Activated CD8-positive, alpha-beta memory T cell treated with anti-CD3 and anti-CD28 coated beads for 4 hours (primary cell): ENCODE measurements at places on chromosomes 2 and 18.

- DNase-seq, result no peak
These were observed 209.9 kb downstream of the TDRD15 start for GRCh38 chr2:21333684-21334083.

DNA sequence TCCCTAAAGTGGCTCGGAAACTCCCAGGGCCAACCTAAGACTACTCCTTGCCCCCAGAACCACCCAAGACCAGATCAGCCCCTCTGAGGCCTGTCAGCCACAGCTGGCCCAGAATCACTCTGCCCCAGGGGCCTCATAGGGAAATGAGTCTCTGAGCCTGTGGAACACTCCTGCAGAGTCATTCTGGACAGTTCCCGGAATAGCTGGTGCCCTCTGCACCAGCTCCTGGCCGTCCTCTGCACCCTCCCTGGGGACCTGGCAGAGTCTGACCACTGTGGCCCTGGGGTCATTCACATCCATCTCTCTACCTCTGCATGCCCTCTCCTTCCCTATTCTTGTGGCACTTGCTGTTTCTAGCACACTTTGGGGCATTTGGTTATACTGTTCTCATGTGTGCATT lies 14.6 kb upstream of the TMEM214 start:
- no peak for DNase-seq

DNA sequence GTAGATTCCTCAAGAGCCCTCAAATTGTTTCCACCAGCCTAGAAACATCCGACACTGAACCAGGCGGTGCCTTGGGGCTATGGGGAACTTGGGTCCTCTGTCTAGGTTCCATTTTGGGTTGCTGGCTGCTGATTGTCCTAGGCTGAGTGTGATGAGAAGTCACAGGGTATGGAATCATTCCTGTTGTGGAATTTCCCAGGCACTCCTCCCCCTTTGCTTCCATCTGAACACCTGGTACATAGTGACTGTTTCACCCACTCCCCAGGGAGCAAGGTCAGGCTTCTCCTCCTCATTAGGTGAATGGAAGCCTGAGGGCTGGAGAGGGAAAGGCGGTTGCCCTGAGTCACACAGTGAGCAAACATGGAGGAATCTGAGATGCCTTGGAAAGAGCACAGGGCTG lies 4.5 kb downstream of the KIF3C start:
- no peak for DNase-seq

DNA sequence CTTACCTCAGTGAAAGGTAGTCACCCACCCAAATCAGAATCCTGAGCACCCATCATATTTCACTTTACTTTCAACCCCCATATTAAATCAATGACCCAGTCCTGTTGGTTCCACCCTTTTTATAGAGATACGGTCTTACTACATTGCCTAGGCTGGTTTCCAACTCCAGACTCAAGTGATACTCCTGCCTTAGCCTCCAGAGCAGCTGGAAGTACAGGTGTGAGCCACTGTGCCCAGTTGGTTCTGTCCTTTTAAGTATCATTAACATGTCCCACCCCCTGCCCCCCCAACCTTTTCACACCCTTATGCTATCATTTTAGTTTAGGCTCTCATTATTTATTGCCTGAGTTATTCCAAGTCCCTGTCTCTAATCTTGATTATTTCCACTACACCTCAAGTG lies 28.7 kb downstream of the MSH6 start:
- no peak for DNase-seq

- DNase-seq, result no peak
These were observed 20.4 kb downstream of the TTR start for GRCh38 chr18:31612124-31612523.

DNA sequence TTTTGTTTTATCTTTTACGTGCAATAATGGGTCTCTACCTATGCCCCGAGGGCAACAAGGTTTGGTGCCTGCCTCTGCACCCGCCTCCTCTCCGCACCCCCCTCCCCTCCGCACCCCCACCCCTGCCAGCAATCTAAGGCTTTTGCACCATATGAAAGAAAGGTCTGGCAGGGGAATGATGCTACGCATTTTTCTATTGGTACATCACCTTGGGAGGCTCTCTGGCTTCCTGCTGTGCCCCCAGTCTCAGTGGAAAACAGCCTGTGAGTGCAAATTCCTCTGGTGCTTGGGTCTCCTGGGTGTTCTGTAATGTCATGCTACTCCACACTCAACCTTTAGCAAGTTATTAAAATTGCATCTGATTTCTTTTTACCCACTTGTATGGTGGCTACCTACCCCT lies 161.3 kb upstream of the SMAD7 start:
- DNase-seq, result no peak

DNA sequence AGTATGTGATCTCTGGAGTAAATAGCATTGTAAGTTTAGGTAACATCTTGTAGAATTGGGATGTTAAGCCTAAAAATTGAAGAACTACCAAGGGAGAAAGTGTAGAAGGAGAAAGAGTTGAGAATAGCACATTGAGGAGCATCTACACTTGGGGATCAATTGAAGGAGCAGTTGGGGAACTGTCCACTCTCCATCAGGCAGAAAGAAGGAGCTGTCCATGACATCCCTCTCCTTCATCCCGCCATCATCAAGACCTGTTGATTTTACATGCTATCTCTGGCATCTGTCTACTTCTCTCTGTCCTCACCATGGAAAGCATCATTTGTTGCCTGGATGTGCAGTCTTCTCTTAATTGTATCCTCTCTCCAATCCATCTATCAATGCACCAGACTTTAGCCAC lies 87.8 kb downstream of the CCDC141 start:
- no peak for DNase-seq

DNA sequence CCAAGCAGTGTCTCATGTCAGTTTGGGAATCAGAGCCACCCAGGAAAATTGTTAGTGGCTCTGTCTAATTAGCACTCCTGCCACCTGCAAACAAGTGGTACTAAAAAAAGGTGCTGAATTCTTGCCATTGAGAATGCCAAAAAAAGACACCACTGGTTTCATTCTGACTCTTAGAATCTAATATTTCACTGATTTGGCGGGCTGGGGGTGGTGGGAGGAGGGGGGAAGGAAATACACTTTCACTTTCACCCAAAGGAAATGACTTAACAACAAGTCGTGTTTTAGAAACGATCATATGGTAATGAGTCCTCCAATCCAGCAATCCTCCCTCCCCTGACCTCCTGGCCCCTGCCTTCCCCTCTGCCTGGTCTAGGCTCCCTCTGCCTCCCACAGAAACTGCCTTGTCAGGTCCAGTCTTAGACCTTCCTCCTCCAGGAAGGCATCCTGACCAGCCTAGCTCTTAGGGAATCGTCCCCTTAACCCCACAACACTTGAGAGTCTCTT lies 4.4 kb upstream of the KLHL29 start:
- DNase-seq, result no peak

DNA sequence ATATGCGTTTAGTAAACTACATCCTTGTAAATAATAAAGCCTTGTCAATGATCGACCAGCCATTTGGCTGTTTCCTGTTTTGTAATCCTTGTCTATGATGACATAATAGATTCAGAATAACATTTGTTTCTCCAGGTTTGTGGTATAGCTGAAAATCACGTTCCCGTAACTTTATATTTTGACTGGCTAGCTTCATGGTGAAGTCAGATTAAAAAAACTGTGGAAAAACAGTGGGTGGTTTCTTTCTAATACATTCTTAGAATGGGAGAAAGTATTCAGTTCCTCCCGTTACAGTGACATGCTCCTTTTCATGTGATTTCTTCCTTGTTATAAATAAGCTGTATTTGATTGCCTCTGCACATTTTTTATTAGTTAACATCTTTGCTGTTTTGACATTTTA lies 366.9 kb downstream of the NYAP2 start:
- no peak for DNase-seq

DNA sequence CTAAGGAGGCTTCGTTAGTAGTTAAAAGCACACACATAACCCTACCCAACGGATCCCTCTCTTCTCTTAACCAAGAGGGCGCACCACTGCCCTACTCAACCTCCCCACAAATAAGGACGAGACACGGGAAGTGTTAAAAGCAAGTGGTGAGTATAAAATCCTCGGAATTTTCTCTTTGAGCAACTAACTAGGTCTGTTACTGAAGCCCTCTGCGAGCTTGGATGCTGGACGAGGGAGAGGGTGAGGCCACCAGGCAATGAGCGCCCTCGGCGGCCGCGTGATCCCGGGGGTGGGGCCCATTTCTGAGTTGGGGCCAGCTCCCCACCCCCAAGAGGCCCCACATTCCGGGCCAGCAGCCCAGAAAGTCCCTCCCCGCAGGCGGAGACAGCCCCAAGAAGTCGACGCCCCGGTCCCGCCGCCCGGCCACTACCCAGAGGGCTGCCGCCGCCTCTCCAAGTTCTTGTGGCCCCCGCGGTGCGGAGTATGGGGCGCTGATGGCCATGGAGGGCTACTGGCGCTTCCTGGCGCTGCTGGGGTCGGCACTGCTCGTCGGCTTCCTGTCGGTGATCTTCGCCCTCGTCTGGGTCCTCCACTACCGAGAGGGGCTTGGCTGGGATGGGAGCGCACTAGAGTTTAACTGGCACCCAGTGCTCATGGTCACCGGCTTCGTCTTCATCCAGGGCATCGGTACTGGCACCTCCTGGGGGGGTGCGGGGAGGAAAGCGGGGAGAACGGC lies at the start of gene CYBRD1:
Gene CYBRD1 (plus strand): TSS at position 423 of the 736 bp plus-strand sequence. CDS start 72 bp downstream, at position 495.
- DNase-seq, result no peak
